Suprapubic skin (tissue), 4 donors: ENCODE measurements at places on chromosomes 12 and 14. TPM values are rescaled to one million over a fixed set of nuclear protein-coding genes. Genes with fewer than 3 reads are reported as not detected.

The MORN3 gene
- total RNA-seq = 1.5 TPM

The CCDC88C gene
- 16.6 TPM for total RNA-seq

The CCDC175 gene
- not detected for total RNA-seq

The ENDOU gene
- total RNA-seq = 36.1 TPM

The SLC6A12 gene
- not detected for total RNA-seq

The RPL10L gene
- total RNA-seq = not detected

The TAS2R43 gene
- 4.7 TPM for total RNA-seq

The FAM186B gene
- 0.44 TPM for total RNA-seq

The ACTR10 gene
- total RNA-seq = 55.7 TPM

The SERPINA12 gene
- total RNA-seq = 486 TPM

The CDCA4 gene
- total RNA-seq = 38.6 TPM

The ATF7IP gene
- 79.6 TPM for total RNA-seq

The COX8C gene
- total RNA-seq = not detected

The PMEL gene
- 54.4 TPM for total RNA-seq

The KLRC2 gene
- total RNA-seq = 0.89 TPM

The NOP9 gene
- 31.2 TPM for total RNA-seq

The SIVA1 gene
- total RNA-seq = 152 TPM

The CMTM5 gene
- 0.76 TPM for total RNA-seq

The JPH4 gene
- total RNA-seq = not detected

The ZNF140 gene
- 11.4 TPM for total RNA-seq

The REP15 gene
- total RNA-seq = 1.8 TPM

The FAM181A gene
- not detected for total RNA-seq

The WSCD2 gene
- 0.34 TPM for total RNA-seq

The GLIPR1L1 gene
- total RNA-seq = not detected

The GPX2 gene
- total RNA-seq = 42.1 TPM

The FOXN4 gene
- not detected for total RNA-seq

The CPNE6 gene
- total RNA-seq = not detected

The OTX2 gene
- not detected for total RNA-seq

The BHLHE41 gene
- 4.8 TPM for total RNA-seq

The NRIP2 gene
- total RNA-seq = 1.6 TPM

The RNF212B gene
- not detected for total RNA-seq
